Daoy (cell line): ENCODE measurements at places on chromosomes 16 and 17. TPM values are rescaled to one million over a fixed set of nuclear protein-coding genes. Genes with fewer than 3 reads are reported as not detected.

SCIMP gene
- not detected in 2 replicates for total RNA-seq

GRCh38 chr17:69511250-69511649 lies 96.8 kb downstream of the MAP2K6 start:
- no peak for DNase-seq

B4GALNT2 gene
- total RNA-seq: 0.51 and 0.63 TPM in 2 replicates

- DNase-seq: no peak
Measured at GRCh38 chr17:5986644-5987043, 83.5 kb upstream of the WSCD1 start.

TBC1D3I gene
- not detected in 2 replicates for total RNA-seq
